ENCODE measurements at places on chromosomes 12 and 14.

DNA sequence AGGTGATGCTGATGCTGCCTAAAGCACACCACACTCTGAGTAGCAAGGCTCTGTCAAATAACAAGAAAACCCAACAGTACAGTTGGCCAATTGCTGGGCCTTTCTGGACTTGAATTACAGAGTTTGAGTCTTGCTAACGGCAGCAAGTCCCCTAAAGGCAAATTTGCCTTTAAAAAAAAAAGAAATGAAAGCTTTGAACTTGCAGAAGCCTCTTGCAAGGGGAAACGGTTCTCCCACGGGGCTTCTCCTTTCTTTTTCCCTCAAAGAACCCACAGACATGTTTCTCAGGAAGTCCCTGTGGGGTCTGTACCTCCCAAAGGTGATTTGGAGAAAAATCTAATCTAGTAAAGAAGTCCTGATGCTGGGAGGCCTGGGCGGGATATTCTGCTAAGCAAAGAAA is 191.3 kb upstream of the MYL2 start:
- DNase-seq: peak; percentile 8

DNA sequence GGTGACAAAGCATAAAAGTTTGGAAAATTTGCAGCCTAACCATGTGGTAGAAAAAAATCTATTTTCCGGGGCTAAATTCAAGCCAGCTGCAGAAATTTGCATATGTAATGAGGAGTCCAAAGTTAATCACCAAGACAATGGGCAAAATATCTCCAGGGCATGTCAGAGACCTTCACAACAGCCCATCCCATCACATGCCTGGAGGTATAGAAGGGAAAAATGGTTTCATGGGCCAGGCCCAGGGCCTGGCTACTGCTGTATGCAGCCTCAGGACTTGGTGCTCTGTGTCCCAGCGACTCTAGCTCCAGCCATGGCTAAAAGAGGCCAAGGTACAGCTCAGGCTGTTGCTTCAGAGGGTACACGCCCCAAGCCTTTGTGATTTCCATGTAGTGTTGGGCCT is 655.8 kb upstream of the MGAT4C start:
- DNase-seq: no peak

DNA sequence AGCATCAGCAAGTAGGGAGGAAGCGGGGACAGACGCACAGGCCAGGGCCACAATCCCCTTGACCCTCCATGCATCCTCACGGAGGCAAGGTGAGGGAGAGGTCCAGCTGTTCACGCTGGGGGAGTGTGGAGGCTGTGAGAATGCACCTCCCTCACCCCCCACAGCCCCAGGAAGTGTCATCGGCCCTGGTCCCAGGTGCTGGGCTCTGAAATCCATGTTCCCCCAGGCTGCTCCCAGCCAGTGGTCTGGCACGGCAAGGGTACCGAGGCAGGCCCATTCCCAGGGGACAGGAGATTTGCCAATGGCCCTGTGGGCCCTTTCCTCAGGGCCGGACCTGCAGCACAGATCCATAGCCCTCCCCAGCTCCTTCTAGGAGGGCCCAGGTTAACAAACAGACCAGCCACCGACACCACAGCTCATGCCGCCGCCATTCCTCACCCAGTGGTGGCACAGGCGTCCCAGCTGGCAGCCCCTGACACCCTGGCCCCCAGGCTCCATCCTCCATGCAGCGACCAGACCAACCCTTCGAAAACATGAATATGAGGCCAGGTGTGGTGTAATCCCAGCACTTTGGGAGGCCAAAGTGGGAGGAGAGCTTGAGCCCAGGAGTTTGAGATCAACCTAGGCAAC is 21.9 kb upstream of the EIF5 start:
- no peak for DNase-seq

- DNase-seq: no peak
Observed at GRCh38 chr12:91111366-91112325, at the start of gene LUM. LUM (minus strand) TSS chr12:91111494; CDS start chr12:91108979, 2,515 bp downstream.

- DNase-seq: peak; percentile 96
Observed at GRCh38 chr14:95500201-95500681, 16.2 kb downstream of the SYNE3 start.

- no peak for DNase-seq
Observed at GRCh38 chr12:966724-967123, 17.2 kb upstream of the RAD52 start.

DNA sequence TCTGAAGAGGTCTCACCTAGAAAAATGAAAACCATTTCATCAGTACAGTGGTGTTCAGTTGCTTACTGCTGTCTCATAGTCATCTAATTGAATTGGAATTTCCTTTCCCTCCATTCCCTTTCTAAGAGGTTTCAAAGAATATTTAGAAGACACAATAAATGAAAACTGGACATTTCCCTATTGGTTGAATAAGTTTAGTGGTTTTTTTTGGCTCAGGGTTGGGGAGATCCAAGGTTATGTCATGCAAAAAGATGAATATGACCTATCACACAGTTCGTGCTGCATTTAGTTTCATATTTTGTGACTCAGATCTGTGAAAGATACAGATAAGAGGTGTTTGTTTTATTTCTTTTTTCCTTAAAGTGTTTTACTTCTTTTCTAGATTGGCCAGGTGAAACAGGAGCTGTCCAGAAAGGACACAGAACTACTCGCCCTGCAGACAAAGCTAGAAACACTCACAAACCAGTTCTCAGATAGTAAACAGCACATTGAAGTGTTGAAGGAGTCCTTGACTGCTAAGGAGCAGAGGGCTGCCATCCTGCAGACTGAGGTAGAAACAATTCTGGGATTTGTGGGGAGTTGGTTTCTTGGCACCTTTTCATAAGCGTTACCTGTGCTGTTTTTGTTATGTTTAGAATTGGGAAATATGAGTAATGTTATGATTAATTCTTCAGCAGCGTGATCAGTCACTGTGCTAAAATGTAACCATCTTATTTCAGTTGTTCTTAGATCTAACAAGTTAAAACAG is 124.6 kb downstream of the ERC1 start:
- DNase-seq: no peak

GRCh38 chr12:13864081-13864673 is 117.2 kb downstream of the GRIN2B start:
- peak; percentile 72 for DNase-seq

GRCh38 chr12:122081697-122082221 is 3.2 kb downstream of the MLXIP start:
- peak; percentile 55 for DNase-seq

- no peak for DNase-seq
Observed at GRCh38 chr12:41213107-41213506, 25.0 kb downstream of the PDZRN4 start.

DNA sequence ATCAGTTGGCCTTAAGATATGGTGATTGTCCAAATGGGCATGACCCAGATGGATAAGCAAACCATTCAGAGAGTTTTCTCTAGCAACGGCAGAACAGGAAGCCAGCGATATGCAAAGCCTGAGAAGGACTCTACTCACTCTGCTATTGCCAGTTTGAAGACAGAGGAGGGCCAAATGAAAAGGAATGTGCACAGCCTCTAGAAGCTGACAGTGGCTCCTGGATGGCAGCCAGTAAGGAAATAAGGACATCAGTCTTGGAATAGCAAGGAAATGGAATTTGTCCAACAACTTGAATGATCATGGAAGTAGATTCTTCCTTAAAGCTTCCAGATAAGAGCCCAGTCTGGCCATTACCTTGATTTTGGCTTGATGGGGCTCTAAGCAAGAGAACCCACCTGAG is 60.0 kb downstream of the TMTC2 start:
- no peak for DNase-seq

GRCh38 chr12:132360410-132360809 is 31.0 kb upstream of the GALNT9 start:
- no peak for DNase-seq

DNA sequence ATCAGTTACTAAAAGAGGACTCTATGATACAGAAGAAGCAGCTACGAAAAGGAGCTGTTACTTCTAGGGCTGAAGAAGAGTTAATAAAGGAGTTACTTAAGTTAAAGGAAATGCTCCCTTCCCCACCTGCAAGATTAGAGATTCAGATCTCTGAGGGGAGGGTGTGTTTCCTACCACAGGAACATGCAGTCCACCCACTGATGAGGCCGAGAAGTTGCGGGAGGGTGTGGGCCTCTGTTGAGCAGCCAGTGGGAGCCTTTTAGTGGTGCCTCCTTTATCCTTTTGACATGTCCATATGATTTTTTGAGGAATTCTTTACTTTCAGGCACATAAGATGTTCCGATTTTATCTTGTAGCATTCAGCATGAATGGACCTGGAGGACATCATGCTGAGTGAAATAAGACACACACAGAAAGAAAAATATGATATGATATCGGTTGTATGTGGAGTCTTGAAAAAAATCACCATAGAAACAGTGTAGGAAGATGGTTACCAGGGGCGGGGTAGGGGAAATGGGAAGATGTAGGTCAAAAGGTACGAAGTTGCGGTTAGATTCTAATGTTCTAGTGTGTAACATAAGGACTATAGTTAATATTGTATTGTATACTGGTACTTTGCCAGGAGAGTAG is 4.4 kb upstream of the M6PR start:
- DNase-seq: no peak

- DNase-seq: no peak
Observed at GRCh38 chr12:89960011-89960507, 251.4 kb upstream of the ATP2B1 start.

DNA sequence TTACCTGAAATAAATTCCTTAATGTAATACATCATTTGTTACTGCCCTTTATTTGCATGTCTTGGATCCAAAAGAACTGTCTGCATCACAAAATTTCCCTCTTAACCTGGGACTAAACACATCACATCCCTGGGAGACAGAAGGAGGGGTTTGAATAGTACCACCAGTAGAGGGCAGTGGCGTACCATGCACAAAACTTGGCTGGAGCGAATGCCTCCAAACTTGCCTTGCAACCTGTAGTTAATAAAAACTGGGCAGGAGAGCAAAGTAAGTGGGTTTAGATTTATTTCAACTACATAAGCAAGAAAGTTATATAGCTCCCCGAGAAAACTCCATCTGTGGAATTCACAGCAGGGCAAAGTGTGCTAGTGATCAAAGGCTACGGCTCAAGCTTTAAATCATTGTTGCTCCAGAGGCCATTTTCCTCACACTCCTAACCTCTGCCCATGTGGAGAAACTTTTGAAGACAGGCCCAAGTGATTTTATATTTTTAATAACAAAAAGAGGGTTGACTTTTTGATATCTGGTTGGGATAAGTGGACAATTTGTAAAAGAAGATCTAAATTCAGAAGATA is 1176.7 kb upstream of the SEL1L start:
- DNase-seq: peak; percentile 54

DNA sequence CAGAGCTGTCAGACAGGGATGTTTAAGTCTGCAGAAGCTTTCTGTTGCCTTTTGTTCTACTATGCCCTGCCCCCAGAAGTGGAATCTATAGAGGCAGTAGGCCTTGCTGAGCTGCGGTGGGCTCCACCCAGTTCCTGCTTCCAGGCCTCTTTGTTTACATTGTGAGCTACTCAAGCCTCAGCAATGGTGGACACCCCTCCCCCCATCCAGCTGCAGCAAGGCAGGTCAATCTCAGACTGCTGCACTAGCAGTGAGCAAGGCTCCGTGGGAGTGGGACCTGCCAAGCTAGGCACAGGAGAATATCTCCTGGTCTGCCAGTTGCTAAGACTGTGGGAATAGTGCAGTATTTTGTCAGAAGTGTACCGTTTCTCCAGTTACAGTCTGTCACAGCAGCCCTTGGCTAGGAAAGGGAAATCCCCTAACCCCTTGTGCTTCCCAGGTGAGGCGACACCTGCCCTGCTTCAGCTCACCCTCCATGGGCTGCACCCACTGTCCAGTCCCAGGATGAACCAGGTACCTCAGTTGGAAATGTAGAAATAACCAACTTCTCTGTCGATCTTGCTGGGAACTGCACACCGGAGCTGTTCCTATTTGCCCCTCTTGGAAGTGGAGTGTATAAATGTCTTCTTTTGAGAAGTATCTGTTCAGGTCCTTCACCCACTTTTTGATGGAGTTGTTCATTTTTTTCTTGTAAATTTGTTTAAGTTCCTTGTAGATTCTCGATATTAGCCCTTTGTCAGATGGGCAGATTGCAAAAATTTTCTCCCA is 213.5 kb upstream of the SLC38A2 start:
- DNase-seq: no peak

DNA sequence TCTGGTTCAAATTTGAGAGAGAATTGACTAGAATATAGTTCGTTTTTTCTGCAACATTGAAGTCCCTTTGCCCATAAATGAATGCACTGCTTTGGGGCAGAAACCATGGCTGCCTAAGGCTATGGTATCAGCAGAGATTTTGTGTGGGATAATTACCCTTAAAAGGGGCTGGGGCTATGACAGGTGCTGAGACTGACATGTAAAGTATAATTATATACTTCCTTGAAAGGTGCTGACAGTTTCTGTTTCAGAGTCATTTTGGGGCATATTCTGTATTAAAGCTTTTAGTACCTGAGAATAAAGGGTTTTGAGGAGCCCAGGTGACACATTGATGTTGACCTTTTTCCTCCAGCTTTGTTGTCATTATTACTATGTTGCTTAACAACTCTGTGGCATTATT is 150.3 kb upstream of the PTPRQ start:
- DNase-seq: no peak

GRCh38 chr12:92459850-92460249 is 242.9 kb upstream of the PLEKHG7 start:
- DNase-seq: no peak

DNA sequence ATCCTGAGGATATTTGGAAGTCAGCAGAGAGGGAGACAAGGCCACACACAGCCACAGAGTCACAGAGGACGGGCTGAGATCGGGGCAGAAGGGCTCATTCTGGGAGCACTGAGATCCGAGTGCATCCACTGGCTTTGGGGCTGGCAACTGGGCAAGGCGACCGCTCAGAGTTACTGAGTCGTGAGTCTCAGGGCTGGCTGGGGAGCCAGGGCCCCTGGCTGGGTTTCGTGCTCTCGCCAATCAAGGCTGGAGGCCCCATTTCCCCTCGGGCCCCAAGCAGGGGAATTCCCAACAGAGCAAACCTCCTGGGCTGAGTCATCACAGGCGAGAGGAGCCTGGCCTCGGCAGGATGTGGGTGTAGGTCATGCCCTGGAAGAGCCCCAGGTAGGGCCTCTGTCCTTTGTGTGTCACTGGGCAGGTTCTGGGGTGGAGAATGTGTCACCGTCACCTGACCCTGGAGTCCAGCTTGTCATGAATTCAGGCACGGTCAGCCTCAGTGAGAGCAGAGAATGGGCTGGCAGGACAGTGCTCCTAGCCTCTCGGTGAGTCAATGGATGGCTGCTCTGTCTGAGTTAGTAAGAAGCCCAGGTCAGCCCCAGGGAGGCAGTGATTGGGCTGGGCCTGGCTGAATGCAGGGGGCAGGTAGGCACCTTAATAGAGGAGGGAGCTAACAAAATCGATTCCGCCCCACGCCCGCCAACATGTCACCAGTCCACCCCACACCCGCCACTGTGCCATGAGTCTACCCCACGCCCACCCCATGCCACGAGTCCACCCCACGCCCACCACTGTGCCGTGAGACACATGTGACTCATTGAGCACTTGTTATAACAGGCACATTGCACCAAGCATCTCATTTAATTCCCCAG is 16.9 kb downstream of the ASB2 start:
- no peak for DNase-seq

- DNase-seq: no peak
Observed at GRCh38 chr12:121144416-121144914, 11.8 kb downstream of the P2RX7 start.

DNA sequence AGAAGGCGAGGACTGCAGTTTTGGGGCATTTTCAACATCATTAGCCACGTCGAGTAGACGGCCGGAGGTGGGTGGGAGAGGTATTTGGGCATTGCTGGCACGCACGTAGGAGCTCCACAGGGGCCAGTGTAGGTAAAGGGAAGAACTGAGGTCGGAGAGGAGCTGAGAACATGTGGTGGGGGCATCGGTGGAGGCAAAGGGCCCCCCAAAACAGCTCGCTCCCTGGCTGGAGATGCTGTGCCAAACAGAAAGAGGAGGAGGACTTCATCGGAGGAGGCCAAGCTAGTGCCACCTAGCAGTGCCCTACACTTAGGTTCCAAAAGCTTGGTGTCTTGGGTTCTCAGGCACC is 52.0 kb upstream of the PPP2R5C start:
- DNase-seq: no peak
